ENCODE measurements at places on chromosomes 3 and 15. TPM values are rescaled to one million over a fixed set of nuclear protein-coding genes. Genes with fewer than 3 reads are reported as not detected.

DNA sequence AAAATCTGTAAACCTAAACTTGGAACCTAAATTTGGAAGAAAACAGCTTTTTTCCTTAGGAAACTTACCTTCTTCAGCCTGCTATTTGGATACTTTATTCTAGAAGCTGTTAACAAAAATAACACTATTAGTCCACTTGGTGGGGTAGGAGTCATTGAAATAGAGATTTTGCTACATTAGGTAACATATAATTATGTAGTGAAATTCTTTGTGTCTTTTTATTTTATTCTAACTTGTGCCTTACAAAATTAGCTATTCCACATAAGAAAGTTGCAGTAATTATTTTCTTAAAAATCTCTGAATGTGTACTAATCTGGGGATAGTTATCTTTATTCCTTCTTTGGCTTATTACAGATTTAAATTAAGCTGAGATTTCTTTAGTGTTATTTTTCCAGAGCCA, 360.4 kb upstream of the ROBO2 start:
- no peak for ATAC-seq

MAGEF1 gene
- total RNA-seq: 40.2 TPM

DNA sequence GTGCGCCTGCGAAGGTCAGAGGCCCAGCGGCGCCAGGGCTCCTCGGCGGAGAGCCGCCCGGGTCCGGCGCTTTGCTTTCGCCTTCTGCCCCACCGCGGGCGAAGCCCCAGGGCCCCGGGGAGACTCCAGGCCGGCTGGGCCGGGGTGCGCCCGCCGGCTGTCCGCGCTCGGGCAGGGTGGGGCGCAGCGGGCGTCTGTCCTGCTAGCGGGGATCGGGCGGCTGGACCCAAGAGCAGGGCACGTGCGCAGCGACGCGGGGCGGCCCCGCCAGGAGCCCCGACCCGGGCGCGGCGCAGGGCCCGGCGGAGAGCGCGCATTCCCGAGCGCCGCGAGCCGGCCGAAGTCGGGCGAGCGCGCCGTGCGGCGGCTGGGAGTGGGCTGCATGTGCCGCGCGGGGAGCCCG, 569 bp upstream of the ALDH1A3 start:
- peak; percentile 23 for ATAC-seq

DNA sequence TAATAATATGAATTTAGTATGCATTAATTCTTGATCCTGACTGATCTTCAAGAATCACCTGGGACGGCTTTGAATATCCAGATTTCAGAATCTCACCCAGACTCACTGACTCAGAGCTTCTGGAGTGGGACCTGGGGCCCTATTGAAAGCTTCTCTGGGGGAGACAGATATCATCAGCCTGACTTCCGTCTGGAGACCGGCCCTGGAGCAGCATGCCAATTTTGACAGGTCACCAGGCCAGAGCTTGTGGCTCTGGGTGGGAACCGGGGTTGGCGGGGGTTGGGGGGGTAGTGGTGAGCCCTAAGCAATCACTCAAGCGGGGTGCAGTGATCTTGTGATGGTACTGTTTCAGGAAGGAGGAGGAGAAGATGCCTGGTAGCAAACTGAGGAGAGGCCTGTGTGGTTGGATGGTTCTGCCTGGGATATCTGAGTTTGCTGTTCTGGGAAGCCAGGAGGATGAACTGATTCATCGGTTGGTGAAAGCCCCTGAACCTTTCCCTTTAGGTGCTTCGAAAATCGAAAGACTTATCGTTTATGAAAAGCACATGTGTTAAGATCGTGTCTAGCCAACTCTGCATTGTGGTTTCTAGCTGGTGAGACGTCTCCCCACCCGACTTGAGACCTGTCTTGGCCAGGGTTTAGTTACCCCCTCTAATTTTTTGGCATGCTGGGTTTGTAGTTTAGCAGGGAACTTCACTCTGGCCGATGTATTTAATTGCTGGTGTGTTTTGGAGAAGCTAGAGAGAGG, 263.9 kb upstream of the C2CD4B start:
- ATAC-seq: no peak

- no peak for ATAC-seq
Observed at GRCh38 chr15:52228921-52229320, 37.7 kb upstream of the GNB5 start.

LYSMD4 gene
- 18.7 TPM for total RNA-seq

DNA sequence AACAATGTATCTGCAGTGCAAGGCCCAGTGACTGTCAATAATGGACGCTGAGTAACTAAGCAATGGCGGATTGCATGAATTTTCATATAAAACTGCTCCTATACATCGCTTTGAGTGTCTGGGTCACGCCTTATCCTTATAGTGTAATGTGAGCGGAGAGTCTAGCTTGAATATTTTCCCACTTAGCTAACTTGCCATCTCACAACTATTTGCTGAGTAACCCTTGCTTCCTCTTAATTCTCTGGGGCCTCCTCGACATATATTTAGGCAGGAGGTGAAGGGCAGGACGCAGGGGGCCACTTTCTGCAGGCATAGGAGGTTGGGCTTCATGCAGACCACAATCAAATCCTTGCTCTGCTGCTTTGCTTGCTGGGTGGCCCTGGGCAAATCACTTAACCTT, 24.0 kb downstream of the ST8SIA2 start:
- ATAC-seq: no peak

GRCh38 chr3:120449701-120450599, 842 bp downstream of the FSTL1 start:
- peak; percentile 62 for ATAC-seq

GMPPB gene
- 17.3 TPM for total RNA-seq

- no peak for ATAC-seq
Observed at GRCh38 chr15:64698823-64699222, 76.6 kb downstream of the RBPMS2 start.

DNA sequence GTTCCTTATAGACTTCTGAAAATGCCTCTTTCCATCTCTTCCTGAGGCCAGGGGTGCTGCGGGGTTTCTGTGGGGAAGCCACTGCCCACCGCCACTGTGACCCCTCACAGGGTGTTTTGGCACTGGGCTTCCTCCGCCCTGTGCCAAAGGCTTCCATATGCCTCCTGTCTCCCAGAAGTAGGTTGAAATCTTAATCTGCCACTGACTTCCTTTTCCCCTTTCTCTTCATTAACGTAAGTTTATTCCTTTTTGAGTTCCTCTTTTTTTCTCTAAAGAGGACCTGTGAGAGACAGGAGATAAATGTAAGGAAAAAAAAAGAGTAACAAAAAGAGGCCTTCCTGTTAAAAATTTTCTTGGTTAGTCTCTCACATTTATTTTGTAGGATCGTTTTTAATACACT, 220.5 kb downstream of the CTNNB1 start:
- ATAC-seq: no peak

PTH1R gene
- 7.8 TPM for total RNA-seq

DNA sequence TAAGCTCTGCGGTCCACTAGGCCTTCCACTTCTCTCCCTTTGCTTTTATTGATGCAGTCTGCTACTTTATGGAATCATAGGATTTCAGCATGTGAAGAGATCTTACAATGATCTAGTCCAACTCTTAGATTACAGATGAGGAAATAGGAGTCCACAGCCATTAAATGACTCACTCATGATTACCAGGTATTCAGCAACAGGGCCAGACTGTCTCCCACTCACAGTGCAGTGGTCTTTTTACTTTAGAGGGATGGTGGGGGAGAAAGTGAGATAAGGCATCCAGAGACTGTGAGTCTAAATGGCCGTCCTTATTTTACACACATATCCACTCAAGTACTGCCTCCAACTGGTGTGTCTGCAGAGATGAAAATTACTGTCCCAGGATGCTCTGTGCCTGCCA, 88.5 kb upstream of the SKOR1 start:
- no peak for ATAC-seq

- no peak for ATAC-seq
Observed at GRCh38 chr15:55638764-55639163, 50.6 kb upstream of the PYGO1 start.

DNA sequence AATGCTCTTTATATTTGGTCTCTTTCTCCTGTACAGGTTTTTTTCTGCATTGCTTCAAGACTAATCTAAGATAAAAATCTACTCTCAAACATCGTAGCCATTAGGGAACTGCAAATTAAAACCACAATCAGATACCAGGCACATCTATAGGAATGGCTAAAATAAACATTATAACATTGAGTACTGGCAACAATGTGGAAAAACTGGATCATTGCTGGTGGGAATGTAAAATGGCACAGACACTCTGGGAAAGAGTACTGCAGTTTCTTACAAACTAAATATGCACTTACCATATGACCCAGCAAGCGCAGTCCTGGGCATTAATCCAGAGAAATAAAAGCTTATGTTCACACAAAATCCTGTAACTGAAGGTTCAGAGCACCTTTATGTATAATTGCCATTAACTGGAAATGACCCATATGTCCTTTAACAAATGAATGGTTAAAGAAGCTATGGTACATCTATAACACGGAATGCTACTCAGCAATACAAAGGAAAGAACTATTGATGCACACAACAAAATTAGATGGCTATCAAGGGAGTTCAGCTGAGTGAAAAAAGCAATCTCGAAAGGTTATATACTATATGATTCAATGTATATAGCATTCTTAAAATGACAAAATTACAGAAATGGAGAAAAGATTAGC, 6.3 kb downstream of the ABCC5 start:
- no peak for ATAC-seq

DNA sequence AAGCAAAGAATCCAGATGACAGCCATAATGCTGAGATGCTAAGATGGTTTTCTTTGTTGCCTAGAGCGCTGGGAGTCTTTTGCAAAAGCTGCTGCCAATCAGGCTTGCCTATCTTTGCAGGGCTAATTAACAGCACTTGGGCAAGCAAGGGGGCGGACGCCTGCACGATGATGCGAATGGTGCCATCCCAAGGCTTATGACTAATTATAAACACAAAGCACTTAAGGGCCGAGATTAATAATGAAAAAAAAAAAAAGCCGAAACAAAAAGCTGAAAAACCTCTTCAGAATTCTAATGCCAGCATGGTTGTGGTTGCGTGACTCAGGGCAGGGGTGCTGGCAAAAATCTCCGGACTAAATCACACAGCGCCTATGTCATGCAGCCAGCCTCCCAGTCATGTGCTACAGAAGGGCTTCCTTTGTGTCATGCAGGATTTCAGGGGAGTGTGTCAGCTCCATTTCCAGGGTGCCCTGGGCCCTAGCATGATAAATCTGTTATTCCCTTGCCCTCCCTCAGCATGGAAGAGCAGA, 185.0 kb upstream of the ANKRD28 start:
- no peak for ATAC-seq

- peak; percentile 97 for ATAC-seq
Observed at GRCh38 chr15:98401029-98401428, 247.3 kb upstream of the IGF1R start.

FANCD2OS gene
- 0.77 TPM for total RNA-seq

TTC21A gene
- total RNA-seq: 0.54 TPM

- no peak for ATAC-seq
Observed at GRCh38 chr3:56788521-56788920, 13.2 kb downstream of the ARHGEF3 start.

LRRC31 gene
- total RNA-seq: 0.35 TPM

KLHDC8B gene
- total RNA-seq: 105 TPM

DNA sequence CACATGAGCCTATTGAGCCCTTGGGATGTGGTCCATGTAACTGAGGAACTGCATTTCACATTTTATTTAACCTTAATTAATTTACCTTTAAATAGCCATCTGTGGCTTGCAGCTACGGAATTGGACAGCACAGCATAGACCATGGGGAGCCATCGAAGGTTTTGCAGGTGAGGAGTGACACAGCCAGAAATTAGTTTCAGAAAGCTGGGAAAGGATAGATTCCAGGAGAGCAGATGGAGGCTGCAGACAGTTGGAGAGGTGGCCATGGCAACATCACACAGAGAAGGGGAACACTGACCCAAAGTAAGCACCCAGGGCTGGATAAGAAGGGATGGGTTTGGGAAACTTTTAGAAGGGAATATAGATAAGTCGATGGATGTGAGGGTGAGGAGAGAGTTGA, 100.1 kb upstream of the SLC6A11 start:
- ATAC-seq: no peak

DNA sequence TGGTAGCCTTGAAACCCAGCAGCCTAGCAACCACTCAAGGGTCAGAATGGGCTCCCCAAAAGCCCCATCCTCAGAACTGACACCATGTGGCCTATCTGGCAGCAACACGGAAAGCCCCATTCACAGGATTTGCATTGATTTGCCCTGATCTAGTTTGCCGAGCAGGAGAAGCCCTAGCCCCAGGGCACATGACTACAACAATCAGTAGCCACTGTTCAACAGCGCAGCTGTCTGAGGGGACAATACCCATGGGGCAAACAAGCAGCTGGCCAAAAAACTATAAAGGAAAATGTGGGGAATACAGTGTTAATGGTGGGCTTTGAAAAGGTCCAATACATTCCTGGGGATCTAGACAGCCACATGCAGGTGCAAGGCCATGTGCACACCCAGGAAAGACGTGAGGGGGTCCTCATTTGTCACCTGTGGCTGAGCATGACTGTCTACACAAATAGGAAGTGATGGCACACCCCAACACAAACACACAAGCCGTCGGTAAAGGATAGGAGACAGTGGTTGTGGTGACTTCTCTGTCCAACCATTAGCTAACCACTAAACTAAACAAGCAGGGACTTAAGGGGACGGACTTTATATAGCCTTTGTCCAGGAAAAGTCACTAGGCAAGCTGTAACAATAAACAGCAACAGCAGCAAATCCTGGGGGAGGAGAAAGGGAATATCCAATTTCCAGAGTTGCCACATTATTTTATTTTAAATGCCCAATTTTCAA, 113.7 kb downstream of the LRIG1 start:
- no peak for ATAC-seq

DNA sequence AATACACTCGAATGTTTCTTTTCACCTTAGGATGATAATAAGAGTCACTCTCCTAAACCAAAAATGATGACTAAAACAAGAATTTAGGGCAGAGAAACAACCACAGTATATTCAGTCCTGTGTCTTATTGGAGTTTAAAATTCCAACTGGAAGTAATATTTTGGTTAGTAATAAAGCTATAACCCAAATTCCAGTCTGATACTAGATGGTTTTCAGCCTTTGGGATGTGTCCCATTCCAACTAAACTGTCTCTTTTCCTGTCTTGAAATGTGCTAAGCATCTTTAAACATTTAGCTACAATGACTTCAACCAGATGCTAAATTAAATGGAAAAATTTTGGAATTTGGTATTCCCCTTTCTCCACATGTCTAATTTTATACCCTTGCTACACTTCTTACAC, 510.0 kb downstream of the ROBO1 start:
- ATAC-seq: no peak

GRCh38 chr3:172268868-172269267, 179.4 kb downstream of the GHSR start:
- ATAC-seq: no peak

UBA3 gene
- 67.6 TPM for total RNA-seq

DNA sequence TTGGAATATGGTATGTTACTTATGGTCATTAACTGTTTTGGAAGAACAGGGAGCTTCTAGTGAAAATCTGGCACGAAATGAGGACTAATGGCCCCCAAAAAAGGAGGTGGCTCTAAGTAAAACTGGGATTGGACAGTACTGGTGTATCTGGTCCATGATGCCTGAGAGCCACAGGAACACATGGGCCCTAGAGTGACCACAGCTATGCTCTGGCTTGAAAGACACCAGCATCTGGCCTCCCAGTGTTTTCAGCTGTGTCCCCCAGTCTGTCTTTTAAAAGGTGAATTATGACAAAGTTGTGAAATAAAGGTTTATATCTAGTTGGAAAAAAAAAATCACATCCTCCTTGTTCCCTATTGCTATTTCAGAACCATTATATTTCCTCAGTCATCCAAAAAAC, 64.5 kb downstream of the GSK3B start:
- ATAC-seq: no peak

Measured in gastroesophageal sphincter (tissue), 4 donors.